Fibroblast of skin of scalp (primary cell): ENCODE measurements at places on chromosomes 1 and 21.

DNA sequence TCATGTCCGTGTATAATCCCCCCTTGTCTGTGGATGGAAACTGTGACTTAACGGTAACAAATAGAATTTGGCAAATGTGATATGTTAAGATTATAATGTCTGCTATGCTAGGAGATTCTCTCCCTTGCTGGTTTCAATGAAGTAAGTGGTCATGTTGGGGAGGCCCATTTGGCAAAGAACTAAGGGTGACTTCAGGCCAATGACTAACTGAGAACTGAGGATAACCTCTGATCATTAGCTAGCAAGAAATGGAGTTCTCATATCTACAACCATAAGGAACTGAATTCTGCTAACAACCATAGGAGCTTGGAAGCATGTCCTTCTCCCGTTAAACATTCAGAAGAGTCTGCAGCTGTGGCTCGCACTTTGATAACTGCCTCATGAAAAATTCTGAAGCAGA is 2.3 kb downstream of the IFI44L start:
- DNase-seq: no peak

DNA sequence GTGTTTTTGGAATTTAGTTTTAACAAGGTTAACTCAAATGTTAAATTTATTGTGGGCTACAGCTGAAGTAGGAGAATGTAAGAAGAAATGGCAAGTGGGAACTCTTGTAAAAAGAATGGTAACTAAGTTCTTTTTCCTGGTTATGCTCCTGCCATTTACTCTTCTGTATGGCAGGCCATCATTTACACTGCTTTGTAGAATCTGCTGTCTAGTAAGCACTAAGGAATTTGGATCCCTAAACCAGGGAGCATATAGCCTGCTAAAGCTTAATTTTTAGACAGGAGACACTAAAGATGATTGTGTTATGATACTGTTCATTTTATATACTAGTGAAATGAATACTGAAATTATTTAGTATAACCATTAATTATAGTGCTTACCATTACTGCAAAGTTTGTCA is 85.3 kb downstream of the CAMTA1 start:
- DNase-seq: peak; percentile 56

DNA sequence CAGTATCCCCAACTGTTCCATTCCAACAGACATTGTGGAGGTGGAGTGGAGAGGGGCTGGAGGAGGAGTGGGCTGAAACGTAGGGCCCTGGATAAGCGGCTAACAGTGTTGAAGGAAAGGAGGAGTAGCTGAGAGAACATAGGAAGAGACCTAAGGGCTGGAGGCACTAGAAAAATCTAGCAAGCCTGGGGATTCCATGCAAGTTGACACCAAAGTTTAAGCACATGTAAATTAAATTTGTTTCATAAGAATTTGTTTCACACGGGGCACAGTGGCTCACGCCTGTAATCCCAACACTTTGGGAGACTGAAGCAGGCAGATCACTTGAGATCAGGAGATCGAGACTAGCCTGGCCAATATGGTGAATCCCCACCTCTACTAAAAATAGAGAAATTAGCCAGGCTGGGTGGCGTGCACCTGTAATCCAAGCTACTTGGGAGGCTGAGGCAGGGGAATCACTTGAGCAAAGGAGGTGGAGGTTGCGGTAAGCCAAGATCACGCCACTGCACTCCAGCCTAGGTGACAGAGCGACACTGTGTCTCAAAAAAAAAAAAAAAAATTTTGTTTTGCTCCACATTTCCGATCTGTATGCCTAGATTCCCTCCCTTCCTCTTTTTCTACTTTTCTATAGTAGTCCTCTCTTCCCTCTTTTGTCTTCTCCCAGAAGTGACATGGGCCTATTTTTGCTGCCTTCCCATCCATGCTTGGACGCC is 530 bp upstream of the CD244 start:
- DNase-seq: no peak

- no peak for DNase-seq
Observed at GRCh38 chr1:41838266-41838665, 80.5 kb downstream of the HIVEP3 start.

- DNase-seq: no peak
Observed at GRCh38 chr1:203835476-203835875, 25.9 kb upstream of the SNRPE start.

DNA sequence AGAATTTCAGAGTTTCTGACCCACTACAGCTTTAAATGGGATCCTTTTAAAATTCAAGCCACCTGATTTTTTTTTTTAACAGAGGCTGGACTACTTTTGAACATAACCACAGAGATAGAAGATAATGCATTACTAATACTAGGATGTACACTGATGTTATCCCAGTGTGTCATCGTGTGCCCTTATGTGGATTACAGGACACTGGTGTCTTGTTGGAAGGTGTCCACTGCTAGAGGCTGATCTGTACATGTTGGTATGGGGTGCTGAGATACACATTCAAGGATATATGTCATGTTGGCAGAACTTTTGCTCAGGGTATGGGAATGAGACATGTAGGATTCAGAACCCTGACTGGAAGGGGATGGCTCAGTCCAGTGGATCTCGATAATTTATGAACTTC is 56.3 kb downstream of the INAVA start:
- DNase-seq: peak; percentile 22

DNA sequence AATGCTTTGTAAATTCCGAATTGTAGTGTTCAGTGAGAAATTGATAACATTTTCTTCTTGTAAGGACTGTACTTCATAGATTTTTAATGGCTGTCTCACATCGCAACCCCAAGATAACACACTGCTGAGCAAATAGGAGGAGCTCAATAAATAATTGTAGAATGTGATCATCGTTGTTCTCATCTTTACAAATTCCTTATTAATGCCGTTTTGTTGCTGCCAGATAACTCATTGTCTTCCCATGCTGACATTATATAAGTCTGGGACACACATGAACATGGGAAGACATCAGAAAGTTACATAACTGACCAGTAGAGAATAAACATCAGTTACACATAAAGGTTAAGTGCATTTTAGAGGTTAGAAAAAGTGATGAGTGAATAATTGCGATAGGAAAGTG is 46.4 kb upstream of the TSPAN2 start:
- DNase-seq: peak; percentile 84

- no peak for DNase-seq
Observed at GRCh38 chr21:45749974-45750373, 106.4 kb downstream of the PCBP3 start.

DNA sequence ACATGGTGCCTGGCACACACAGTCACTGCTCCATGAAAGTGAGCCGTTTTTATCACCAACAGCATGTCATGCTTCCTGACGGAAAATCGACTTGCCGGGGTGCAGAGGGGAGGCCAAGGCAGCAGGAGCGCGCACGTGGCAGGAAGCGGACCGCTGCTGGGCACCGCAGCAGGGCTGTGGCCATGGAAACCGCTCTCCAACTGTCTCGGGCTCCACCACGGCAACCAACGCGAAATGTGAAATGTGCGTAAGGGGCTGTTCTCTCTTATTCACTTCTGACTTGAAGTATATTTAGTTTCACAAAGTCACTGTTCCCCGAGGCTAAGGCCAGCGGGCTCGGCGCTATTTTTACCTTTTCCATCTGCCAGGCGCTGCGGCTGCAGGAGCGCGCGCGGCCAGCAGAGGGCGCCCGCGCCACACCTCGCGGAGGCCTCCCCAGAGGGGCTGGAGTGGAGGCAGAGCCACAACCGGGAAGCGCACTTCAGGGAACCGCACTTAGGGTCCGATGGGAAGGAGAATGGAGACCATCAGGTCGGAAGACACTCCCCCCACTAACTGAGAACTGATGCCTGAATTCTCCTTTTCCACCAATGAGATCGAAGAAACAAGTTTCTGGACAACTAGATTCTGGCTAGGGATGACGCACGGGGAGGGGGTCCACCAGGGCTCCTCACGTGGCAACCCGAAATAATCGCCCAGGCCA is 19.7 kb downstream of the RCC2 start:
- peak; percentile 52 for DNase-seq

- DNase-seq: no peak
Observed at GRCh38 chr21:42613756-42614155, 39.7 kb upstream of the PDE9A start.

DNA sequence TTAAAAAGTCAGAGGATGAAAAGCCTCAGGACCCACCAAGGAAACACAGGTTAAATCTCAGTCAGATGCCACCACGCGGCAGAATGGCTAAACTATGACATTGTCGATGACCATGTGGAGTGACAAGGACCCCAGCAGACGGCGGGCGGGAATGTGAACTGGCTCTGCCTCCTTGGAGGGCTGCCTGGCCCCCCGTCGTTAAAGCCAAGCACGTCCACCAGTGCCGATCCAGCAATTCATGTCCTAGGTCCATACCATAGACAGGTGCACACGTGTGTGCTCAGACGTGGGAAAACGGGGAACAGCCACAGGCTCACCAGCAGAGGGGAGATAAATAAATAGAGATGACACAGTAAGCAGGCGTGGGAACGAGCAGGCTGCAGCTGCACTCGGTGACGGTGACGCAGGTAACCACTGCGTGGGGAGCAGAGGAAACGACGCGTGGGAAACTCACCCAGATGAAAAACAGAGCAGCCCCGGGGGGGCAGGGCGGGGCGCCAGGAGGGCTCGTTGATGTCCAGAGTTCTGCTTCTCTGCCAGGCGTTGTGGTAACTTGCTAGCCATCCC is 28.3 kb upstream of the PCBP3 start:
- DNase-seq: no peak

GRCh38 chr1:162158624-162159271 is 89.3 kb downstream of the NOS1AP start:
- DNase-seq: no peak

GRCh38 chr1:39659110-39659509 is 12.8 kb downstream of the NT5C1A start:
- no peak for DNase-seq

DNA sequence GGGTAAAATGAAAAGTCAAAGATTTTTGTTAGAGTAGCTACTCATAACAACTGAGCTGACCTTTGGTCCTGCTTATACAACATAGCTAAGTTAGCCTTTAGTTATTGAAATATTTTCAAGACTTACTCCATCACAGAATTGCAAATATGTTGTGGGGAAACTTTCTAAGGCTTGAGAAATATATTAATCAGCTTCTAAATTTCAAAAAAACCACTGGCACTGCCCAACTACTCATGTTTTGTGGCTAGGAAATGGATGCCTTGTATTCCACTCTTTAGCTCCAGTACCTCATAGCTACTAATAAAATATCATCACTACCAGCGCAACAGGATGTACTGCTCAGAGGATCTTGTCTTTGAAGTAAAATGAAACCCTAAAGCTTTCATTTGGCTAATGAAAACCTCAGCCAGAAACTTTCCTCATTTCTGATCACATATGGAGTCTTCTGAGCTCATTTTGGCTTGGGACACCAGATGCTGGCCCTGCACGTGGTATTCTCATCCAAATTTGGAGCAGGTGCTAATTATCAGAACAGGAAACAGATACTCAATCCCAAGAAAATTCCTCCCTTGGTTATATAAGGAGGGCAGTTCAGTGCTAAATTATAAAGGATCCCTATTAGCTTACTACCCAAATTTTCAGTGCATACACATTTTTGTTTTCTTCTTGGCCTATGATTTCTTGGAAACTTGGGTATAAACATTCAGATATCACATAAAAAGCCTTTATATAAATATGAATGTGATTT is 690.7 kb downstream of the ADGRL2 start:
- DNase-seq: peak; percentile 54

DNA sequence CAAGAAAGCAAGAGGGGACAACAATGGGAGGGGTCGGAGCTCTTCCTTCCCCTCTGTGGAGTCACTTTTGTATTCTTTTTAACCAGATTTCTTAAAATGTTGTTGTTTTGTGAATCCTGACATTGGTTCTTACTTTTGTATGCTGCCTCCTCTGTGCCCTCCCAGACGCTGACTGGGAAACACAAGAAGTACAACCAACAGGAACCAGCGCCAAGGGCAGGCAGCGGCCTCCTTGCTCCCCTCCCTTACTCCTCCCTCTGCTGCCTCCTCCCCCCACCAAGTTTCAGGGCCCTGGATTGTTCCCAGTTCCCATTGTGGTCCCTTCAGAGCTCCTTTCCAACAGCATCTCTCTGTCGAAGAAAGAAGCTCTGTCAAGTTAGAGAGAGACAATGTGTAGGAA is 111.1 kb downstream of the BRINP2 start:
- no peak for DNase-seq

GRCh38 chr1:184145083-184145482 is 93.6 kb downstream of the TSEN15 start:
- DNase-seq: no peak
